ENCODE measurements at places on chromosomes 7 and 10.

DNA sequence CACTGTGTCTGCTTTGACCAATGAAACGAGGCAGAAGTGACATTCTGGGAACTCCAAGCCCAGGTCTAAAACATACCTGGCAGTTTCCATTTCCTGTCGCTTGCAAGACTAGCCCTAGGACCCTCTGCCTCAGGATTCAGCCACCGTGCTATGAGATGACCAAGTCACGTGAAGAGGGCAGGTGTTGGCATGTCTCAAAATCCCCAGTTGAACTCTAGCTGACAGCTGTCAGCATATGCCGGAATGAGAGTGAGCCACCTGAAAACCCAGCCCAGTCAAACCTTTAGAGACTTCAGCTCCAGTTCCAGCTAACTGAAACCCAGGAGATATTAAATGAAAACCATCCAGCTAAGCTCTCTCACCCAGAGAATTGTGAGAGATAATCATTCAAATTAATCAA is 89.9 kb upstream of the PPP1R3A start:
- no peak for DNase-seq

DNA sequence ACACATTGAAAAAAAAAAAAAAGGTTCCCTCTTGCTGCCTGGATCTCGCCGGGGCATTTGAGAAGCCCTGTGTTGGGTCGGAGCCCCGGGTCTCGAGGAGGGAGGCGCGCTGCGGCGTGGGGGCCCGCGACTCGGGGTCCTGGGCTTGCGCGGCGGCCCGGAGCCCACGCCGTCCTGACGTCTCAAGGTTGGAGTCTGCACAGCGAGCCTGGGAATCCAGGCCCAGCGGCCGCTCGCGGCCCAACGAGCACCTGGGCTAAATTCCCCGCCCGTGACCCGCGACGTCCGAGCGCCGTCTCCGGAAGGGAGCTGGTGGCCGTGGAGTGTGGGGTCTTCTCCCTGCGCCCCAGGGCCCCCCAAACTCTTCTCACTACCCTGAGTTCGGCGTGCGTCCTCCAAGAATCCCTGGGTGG is 1.4 kb upstream of the CTBP2 start:
- DNase-seq: no peak

DNA sequence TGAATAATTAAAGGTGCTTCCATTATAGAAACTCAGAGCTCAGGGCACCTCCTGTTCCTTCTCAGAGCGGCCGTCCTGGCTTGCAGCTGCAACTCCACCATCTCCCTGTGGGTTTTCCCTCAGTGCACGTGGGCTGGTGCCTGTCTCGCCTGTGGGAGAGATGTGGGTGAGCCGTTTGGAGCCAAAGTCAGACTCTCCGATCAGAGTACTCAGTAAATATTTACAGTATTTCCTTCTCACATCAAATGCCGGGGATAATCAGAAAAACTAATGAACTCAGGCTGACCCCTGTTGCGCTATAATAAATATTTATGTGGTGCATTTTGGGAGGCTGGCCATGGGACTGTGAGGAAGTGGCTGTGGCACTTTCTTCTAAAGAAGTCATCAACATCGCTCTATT is 155.8 kb upstream of the HABP2 start:
- DNase-seq: no peak

- DNase-seq: no peak
Measured at GRCh38 chr7:153858355-153858754, 193.8 kb upstream of the DPP6 start.

- no peak for DNase-seq
Measured at GRCh38 chr10:35379226-35380137, 43.2 kb downstream of the CCNY start.

DNA sequence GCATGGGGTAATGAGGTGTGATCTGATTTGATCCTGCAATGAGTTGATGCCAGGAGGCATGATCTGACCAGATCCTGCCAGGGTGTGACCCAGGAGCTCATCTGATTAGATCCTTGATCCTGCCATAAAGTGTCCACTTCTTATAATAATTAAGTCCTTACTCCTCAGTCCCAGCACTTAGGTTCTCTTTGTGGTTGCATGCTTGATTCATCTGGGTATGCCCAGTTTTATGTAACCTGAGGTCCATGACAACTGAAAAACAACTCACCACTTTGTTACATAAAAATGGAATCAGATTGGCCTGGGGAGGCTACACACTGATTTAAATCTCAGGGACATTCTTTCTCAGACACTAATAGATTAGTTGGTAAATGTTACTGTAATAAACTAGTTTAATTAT is 19.1 kb downstream of the ACADSB start:
- DNase-seq: no peak

GRCh38 chr10:64505501-64505900 is 984.3 kb downstream of the REEP3 start:
- no peak for DNase-seq

GRCh38 chr7:36138209-36138608 is 14.8 kb upstream of the EEPD1 start:
- DNase-seq: no peak

DNA sequence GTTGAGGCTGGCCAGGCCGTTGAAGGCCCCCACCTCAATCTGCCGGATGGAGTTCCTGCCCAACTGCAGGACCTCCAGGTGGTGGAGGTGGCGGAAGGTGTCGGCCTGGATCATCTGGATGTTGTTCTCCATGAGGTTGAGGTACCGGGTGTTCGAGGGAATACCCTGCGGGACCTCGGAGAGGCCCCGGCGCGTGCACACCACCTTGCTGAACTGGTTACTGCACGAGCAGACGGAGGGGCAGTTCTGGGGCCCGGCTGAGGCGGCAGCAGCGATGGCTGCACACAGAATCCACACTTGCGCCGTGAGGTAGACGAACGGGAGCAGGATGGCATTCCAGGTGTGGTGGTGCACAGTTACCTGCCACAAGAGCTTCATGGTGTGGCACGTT is 979 bp downstream of the LRRC4 start:
- no peak for DNase-seq

DNA sequence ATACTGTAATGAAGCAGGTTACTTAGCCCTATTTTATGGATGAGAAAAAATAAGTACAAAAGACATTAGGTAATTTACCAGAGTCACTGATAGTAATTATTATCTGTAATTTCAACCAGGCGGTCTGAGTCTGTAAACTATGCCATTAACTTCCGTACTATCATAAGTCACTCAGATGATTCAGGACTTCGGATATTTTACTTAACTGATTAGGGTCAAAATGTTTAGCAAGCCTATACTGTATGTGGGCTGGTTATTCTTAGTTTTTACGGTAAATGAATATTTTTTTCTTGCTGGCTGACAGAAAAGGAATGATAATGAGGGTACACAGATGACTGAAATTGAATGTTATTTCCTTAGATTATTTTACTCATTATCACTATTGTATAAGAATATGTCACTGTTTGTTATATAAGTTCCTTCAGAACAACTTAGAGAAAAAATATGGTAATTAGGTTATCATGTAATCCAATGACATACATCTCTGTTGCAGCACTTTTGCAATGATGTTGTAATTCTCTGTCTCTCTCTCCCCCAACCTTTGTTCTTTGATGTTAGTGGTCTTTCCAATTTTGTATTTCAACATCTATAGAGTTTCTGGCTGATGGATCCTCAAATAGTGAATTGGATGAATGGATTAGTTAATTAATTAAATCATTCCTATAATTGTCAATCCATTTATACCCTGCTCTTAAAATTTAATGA is 165.6 kb downstream of the ZEB1 start:
- DNase-seq: no peak

DNA sequence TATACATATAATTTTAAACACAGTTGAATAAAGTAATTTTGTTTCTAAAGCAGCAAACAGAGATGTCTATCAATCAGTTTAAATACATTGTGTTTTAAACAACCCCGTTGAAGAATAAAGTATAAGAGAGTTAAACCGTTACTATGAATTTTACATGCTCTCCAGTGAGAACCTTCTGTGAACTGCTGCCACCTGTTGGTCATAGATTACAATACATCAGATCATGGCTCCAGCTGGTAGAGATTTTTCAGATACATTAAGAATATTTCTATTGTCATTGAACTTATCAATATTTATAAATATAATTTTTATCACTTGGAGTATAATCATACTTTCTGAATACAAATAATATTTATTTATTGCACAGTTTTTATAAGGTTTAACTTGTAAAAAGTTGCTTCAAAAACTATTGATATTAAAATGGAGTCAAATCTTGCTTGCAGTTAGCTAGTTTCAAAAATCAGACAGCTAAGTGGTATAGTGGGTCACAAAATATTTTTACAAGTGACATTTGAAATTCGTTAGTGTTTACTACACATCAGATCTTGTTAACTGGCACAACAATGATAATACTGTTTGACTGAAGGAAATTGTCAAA is 561.2 kb upstream of the PHF14 start:
- peak; percentile 50 for DNase-seq

GRCh38 chr10:72697716-72698115 is 5.8 kb downstream of the MCU start:
- DNase-seq: no peak

GRCh38 chr7:30699706-30700495 is 17.6 kb upstream of the CRHR2 start:
- no peak for DNase-seq

GRCh38 chr7:102943423-102944169 is 30.8 kb downstream of the LRRC17 start:
- no peak for DNase-seq

DNA sequence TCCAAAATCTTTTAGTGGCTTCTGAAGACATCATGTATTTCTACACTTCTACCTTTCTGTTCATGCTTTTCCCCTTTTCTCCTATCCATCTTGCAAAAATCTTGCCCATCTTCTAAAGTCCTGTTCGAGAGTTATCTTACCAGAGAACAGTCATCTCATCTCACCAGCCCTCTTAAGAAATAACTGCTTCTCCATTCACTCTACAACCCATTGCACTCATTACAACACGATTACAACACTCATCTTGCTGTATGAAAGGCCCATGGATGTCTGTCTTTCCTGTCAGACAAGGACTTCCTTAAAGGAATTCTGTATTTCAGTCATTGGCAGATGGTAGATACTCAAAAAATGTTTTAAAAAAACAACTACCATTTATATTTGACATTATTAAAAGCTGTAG is 30.8 kb downstream of the ZNF438 start:
- no peak for DNase-seq

DNA sequence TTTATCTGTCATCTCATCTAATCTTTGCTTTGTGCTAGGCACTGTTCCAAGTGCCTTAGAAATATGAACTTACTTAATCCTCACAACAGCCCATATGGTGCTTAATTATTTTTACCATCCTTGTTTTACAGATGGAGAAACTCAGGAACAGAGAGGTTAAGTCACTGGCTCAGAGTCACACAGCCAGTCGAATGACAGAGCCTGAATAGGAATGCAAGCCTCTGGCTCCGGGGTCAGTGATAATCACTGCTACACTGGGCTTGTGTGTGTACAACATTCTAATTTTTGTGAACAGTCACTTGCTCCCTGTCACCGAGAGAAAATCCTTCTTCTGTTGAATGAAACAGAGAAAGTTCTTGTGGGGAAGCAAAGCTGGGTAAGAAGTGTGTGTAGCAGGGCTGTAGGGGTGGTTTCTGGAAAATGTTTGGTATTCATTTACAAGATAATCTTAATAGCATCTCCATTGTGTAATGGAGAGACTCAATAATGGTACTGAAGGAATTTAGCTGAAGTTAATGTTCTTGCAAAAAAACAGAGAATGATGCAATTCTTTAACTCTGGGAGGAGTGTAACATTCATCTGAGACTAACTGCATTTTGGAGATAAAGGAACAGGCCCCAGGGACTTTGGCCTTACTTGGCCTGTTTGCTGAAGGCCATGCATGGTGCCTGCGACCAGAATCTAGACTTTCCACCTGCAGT is 290.6 kb downstream of the FRMD4A start:
- DNase-seq: no peak

DNA sequence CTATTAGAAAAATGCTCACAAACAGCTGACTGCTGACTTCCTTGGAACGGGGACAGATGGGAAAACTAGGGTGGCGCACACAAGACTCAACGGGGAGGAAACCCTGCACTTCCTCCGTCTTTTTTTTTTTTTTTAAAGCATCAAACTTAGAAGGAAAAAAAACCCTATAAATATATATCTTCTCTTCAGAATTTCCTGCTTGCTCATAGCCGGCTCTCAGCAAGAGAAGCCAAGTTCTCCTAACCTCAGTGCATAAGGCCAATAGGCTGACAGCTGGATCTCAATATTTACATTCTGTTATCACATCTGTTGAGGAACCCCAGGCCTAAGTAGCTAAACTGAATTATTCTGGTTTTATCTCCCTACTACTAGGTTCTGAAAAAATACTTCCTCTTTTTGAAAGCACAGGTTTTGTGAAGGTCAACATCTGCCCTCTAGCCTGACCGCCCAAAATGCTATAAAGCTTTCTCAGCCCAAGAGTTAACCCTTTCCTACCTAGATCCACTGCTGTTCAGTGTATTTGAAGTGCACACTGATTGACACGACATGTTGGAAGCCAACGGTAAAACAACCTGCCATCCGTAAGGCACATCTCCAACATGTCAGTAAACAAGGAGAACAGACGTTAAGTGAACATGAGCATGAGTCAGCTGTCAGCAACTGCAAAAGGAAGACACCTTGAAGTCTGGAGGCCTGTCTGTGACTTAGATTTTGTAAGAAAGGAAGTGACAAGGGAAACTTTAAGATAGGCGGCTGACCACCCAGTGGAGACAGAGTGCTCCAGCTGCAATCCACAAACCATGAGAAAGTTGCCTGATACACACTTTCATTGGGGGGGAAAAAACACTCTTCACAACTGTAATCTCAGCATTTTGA is 83.8 kb downstream of the EBLN1 start:
- DNase-seq: no peak

DNA sequence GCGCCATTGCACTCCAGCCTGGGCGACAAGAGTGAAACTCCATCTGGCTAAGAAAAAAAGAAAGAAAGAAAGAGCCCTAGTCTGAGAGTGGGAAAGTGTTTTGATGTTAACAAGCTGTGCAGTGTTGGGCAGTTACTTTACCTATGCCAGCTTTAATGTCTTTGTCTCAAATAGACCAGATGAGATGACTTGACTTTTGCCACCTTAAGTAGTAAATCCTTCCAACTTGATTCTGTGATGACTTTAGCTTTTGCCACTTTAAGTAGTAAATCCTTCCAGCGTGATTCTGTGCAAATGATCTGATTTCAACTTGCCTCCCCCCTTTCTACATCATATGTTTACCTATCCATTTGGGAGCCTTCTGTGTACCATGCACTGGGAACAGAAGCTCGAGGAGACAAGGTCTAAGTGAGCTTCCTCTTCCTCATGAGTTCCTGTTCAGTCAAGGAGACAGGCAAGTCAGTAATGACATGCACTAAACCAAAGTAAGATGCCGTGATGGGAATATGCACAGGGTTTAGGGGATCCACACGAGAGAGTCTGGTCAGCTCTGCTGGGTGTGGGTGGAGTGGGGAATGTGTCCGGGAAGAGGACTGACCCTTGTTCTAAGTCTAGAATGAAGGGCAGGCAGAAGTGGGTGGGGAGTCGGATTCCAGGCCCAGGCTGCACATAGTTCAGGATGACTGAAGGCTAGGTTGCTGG is 17.2 kb downstream of the INPP5F start:
- peak; percentile 35 for DNase-seq

- DNase-seq: no peak
Measured at GRCh38 chr10:8417631-8418030, 363.1 kb downstream of the GATA3 start.

Measured in SW480 (cell line).